Fibroblast of the conjunctiva (primary cell): ENCODE measurements at places on chromosomes 3 and 15.
A peak's percentile ranks its signal among the peaks of the same experiment; 100 is the strongest.

- DNase-seq = no peak
Observed at GRCh38 chr3:101825904-101826445, 23.3 kb upstream of the NFKBIZ start.

DNA sequence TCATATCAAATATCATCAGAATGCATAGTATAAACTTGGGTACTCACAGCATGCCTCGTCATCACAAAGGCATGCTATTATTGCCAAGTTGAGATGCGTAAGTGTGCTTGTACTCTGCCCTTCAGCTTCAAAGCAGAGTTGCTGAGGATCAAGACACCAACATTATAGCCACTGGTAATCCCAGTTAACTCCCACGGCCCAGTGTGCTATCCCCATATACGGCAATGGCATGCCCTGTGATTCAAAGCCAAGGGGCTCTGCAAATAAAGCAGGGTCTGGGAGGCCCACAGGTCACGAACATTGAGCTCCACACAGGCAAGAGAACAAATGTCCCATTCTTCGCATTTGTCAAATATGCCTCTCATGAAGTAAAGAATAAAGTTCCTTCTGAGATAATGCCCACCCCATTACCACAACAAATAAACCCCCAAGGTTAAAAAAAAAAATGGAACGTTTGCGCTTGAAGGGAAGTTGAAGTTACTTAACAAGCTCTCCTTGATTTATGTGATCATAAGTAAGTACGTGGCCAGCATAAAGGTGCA lies 298.1 kb upstream of the NECTIN3 start:
- DNase-seq = peak; percentile 78

- no peak for DNase-seq
Observed at GRCh38 chr3:16816048-16816780, 68.5 kb upstream of the PLCL2 start.

DNA sequence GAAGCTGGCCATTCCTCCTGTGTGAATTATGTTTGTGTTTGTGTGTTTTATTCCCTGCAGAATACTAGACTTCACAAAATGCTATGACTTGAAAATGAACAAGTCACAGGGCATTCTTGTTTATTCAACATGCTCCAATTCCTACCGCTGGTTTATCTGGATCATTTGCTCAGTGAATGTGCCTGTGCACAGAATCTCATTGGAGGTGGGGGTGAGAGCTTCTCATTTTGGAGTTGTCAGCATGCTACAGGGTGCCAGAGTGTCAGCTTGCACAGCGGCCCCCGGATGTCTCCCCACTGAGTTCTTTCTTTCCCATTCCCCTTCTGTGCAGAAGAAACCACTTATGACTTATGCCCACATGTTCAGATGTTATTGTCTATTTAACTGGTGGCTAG lies 428.7 kb downstream of the ROBO2 start:
- no peak for DNase-seq
